ENCODE measurements at places on chromosomes 6 and 20.

GRCh38 chr6:123062670-123063069 is 66.6 kb downstream of the CLVS2 start:
- DNase-seq: no peak

DNA sequence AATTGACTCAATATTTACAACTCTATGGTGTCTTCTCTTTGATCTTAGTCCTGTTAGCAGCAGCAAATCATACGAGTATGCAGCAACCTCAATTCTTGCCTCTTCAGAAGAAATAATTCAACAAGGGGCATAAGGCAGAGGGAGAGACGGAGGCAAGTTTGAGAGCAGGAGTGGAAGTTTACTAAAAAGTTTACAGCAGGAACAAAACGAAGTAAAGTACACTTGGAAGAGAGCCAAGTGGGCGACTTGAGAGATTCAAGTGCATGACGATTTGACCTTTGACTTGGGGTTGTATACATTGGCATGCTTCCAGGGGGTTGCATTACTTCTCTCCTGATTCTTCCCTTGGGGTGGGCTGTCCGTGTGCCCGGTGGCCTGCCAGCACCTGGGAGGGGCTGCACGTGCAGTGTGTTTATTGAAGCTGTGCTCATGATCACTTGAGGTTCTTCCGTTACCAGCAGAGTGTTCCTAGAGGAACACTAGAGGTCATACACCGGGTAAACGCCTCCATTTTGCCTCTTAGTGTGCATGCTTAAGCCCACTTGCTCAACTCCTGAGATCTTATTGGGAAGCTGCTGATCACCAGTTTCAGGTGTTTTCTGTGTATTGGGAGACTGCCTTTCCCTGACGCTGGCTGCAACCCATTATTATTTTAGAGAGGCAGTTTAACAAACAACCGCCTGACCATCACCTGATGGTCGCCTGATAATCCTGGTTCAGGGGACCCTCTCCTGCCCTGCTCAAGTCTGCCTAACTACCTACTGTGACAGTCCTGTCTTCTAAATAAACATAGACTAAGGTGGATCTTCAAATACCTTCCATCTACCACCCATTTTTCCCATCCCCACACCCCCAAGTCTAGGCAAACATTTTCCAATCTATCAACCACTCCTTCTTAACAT is 172.4 kb upstream of the MYLIP start:
- DNase-seq: no peak

DNA sequence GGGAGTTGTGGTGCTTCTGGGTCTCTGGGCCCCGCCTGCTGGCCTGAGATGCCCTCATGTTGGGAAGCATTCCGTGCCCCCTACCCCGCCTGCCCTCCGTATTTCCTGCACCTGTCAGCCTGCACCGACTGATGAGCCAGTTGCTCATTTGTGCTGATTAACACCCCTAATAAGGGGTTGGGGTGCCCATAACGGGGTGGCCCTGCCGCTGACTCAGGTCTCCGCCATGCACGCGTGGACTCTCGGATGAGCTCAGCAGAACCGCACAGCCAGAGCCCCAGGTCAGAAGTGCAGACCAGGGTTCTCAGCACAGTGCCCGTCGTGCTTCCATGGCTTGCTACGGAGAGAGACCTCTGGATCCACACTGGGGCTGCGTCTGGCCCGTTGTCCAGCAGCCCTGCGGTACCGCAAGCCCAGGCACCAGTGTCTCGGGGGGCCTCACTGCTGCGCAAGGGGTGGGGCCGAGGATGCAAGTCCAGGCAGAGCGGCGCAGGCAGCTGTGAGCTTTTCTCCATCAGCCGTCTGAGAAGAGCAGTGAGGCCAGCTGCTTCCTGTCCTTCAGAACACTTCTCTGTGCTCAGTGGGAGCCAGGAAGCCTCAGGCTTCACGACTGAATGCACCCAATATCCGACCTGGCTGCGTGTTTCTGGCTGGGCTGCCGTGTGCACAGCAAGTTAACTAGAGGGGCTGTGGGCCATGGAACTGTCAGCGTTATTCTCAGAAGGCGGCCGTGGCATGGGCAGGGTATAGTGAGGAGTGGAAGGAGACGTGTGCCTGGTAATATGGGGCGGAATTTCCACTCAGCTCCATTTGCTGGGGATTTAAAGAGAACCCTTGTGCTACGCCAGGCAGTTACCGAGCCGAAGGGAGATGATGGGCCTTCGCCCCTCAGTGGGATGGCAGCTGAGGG is 18.6 kb downstream of the MTG2 start:
- DNase-seq: no peak

DNA sequence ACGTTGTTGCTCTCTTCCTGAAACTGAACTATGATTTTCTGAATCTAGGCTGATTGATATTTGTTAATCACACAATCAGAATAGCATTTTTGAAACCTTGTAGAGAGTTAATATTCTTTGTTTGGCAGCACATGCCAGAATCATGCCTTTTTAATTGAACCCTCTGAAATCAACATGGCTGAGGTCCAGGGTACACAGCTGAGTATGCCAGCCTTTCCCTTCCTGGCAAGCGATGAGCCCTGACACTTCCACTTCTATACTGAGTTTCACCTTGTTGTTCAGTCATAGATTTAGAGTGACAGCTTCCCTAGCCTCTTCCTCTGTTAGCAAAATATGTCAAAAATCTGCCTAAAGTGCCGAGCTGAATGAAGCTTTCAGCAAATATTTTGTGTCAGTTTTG is 6.8 kb downstream of the HDDC2 start:
- no peak for DNase-seq

DNA sequence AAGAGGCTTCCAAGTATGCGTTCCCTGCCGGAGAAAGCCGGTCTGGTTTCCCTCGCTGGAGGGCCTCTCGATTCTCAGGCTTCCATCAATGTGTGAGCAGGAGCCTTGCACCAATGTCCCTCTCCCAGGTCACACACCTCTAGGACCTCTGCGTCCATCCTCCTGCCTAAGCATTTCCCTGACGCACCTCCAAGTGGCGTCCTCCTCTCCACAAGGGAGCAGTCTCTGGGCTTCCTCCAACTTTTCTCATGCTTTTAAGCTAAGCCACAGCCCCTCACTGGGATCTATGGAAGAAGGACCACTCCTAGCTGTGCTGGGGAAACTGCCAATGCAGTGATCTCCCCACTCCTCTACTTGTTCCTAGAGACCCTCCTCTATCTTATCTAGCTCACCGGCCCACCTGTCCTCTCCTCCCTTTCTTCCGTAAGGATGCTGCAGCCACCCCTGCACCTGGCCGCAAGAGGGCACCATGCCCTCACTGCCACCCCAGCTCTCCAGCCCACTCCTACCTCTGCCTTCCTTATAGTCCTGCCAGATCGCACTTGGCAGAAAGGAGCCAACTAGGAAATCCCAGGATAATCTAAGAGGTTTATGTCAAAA is 258.7 kb downstream of the LRFN2 start:
- no peak for DNase-seq

DNA sequence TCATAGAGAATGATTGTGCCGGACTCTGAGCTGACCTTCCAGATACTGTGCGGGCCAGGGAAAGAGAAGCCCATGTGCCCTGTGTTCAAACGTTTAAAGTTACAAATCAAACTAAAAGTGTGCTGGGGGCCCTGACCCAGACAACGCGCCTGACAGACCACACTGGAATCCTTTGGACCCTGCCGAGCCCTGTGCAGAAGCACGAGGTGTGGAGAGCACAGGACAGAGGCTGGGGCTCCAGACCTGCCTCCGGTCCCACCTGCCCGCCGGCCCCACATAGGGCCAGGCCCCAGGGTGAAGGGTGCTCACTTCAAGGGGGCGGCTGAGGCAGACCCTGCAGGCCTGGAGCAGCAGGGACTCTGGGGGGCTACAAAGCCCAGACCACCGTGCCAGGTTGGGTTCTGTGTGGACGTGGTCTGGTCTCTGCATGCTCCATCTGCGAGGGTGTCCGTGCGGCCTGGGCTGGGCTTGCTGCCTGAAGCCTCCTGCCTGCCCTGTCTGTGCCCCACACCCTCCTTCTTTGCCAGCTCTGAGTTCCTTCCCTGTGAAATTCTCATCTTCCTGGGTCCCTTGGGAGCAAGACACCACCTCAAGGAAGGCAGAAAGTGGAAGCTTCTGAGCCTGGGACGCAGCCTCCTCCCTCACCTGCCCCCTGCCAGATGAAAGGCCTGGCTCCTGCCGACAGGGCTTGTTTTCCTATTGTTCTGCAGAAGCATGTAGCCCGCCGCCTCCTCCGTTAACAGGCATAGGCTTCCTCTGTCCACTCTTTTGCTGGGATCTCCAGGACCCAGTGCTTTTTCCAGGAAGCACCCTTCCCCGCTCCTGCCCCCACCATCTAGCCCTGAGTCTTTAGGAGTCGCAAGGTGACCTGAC is 186.2 kb downstream of the ERMARD start:
- DNase-seq: no peak

GRCh38 chr6:169112483-169113320 is 140.9 kb downstream of the THBS2 start:
- DNase-seq: no peak

DNA sequence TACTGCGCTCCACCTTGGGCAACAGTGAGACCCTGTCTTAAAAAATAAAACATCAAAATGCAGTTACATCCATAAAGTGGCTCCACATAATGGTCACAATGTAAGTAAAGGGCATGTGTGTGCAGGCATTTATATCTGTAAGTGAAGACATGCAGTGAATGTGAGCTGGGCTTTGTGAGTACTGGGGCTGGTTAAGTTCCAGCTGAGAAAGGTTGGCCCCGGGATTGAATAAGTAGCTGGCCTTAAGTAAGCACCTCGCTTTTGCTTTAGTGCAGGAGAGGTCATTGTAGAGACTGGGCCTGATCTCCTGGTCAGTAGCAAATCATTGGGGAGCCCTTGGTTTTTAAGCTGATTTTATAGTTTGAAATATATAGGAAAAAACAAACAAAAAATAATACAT is 8.0 kb downstream of the QKI start:
- DNase-seq: no peak

- DNase-seq: peak; percentile 60
These were observed 56.0 kb upstream of the DDR1 start for GRCh38 chr6:30828027-30828962.

GRCh38 chr20:24938498-24938897 is 10.6 kb upstream of the CST7 start:
- DNase-seq: no peak

DNA sequence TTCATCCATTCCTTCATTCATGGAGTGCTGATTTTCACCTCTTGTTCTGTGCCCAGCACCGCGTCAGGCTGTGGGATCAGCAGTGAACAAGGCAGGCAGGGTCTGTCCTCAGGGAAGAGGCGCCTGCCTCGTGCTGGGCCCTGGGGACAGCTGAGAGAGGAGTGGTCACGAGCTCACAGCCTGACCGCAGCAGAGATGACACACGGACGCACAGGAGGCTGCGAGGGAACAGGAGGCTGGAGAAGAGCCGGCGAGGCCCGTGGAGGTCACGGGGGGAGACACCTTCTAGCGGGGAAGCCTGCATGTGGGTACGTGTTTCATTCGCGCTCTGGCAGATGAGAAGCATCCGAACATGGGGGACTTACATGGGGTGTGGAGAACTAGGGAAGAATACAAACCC is 27.5 kb downstream of the PXDC1 start:
- DNase-seq: no peak

DNA sequence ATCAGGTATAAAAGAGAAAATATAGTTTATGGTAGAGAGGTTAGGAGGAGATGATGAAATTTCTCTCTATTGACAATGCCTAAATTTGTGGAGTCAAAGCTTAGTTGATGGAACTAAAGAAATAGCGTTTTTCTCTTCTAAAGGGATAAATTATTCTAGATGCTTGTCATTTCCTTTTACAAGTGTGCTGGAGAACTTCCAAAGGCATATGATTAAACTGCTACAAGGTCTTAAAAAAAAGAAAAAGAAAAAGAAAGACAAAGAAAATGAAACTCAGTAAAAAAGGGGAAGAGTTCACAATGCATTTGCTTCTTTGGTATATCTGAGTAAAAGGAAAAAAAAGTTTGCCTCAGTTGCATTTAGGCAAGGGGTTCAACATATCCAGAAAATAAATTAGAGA is 499.8 kb upstream of the PTCHD4 start:
- DNase-seq: no peak

GRCh38 chr20:52305024-52305645 is 113.6 kb upstream of the ZFP64 start:
- DNase-seq: no peak

DNA sequence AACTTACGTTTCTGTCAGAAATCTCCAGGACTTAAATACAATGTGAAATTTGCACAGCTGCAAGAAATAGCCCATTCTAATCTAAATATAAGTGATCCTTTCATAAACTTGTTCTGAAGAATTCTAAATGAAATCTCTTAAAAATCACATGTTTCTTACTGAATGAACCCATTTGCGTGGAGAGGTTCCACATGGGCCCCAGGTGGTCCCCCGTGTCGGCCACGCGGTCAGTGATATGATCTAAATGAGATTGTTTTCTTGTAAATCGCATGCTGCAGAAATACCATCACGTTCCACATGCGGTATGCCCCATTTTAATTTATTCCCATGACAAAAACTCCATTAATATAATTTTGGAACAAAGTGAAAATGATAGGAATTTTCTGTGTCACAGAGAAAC is 818.9 kb upstream of the SLC35B3 start:
- DNase-seq: no peak

- no peak for DNase-seq
These were observed 800 bp upstream of the DYNLT1 start for GRCh38 chr6:158645064-158646022.

DNA sequence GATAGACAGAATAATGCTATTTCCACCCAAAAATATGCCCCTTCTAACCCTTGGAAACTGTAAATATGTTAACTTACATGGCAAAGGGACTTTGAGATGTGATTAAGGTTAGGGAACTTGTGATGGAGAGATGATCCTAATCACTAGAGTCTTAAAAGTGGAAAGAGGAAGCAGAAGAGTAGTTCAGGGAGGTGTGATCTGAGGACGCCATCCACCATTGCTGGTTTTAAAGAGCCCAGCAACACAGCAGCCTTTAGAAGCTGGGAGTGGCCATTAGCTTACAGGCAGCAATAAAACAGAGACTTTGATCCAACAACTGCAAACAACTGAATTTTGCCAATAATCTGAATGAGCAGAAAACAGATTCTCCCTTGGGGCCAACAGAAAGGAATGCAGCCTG is 30.6 kb downstream of the ZNF311 start:
- DNase-seq: no peak

- DNase-seq: no peak
These were observed 174.2 kb upstream of the HDAC2 start for GRCh38 chr6:114144887-114145851.

- no peak for DNase-seq
These were observed 23.2 kb upstream of the RIN2 start for GRCh38 chr20:19734811-19735210.

DNA sequence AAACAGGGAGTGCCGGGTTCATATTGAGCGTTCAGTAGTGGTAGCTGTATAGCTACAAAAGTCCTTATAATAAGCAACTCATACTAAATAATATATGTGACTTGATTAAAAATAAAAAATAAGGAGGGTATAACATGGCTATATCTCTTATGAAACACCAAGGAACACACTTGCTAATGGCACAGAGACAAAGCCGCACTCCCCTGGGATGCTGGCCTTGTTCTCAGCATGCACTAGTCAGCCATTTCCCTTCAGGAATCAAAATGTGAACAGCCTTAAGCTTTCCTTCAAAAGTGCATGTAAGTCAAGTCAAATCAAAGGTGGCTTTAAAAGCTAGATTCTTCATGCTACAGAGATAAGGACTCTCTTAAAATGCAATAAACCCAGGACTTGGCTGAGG is 9.4 kb downstream of the HMGCLL1 start:
- no peak for DNase-seq
